T-helper 17 cell (primary cell): ENCODE measurements at places on chromosomes 2 and 18.

- no peak for DNase-seq
These were observed 63.7 kb downstream of the UXS1 start for GRCh38 chr2:106130251-106130998.

DNA sequence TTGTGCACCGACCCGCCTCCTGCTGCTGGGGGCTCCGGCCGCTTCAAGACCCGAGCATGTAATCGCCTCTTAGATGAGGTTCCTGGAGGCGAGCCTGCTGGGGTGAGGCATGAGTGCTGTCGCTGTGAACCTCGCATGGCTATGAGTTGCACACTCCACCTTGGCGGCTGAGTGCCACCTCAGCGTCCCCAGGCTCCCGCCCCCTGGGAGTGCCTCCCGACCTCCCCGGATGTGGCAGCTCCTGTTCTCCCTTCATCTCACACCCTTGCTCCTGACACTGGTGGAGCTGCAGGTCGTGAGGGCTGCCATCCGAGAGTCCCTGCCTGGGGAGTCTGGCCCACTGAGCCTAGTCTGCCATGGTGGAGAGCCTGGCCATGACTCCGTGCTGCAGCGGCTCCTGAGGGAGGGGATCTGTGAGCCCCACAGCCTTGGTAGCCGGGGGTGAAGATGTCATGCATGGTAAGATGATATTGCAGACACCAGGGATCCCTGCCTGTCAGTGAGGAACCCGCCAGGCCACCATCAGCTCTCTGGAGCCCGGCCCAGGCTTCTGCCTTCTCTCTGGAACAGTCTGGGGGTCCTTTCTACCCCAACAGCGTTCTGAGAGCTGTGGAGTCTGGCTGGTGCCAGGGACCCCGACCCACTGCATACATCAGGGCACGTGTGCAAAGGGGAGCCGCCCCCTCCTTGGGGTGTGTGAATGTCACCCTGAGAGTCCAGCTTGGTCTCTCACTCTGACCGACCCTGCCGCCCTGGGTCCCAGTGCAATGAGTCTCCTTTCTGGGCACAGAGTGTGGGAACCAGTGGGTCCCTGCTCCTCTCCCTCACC, 61.6 kb upstream of the HS6ST1 start:
- DNase-seq, result no peak

GRCh38 chr2:239018271-239019182, 170.6 kb downstream of the TWIST2 start:
- DNase-seq, result no peak

GRCh38 chr2:47660168-47660567, 122.8 kb upstream of the MSH6 start:
- no peak for DNase-seq

DNA sequence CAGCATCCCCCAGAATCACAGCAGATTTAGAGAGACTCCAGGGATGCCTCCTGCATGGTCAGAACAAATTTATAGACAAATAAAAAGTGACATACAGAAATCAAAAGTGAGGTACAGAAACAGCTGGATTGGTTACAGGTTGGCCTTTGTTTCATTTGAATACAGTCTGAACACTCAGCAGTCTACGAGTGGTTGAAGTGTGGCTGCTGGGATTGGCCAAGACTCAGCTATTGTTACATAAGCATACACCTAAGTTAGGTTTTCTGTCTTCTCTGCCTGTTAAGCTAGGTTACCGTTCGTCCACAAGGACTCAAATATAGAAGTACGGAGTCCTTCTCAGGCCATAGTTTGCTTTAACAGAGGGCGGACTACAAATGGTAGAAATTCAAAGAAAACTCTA, 262.4 kb upstream of the SLC14A2 start:
- DNase-seq, result no peak

- no peak for DNase-seq
These were observed 93.7 kb downstream of the SESTD1 start for GRCh38 chr2:179170901-179171300.

- no peak for DNase-seq
These were observed 145.2 kb upstream of the MMADHC start for GRCh38 chr2:149732730-149733290.

DNA sequence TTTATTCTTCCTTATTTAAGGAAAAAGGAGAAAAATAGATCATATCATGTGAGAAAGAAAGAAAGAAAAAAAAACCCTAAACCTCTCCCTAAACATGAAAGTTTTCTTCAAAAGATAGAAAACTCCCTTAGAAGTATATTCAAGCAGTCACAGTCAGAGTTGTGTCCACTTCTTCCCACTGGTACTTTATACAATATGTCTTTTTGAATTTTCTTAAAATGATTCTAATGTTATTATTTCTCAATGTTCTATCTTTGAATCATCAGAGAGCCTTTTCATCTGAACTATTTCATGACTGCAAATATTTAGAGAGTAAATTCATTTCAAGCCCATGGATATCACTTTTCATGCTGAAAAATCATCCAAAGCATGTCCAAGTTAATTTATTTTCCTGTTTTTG, 205.2 kb upstream of the SPOPL start:
- DNase-seq, result no peak

DNA sequence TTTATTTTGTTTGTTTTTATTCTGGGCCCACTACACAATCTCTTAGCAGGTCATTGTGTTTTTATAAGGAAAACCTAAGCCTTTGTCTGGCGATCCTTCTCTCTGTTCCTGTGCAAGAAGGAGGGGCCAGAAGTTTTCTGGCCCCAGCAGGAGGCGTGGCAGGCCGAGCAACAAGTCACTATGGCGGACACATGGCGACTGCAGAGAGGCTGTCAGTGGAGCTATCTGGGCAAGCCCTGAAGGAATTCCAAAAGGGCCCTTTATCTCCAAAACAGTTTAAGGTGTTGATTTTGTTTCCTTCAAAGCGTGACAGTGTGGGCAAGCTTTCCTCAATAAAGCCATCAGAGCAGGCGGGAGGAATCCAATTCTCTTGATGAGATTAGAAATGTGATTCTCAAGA, 118.8 kb upstream of the CTAGE1 start:
- no peak for DNase-seq

DNA sequence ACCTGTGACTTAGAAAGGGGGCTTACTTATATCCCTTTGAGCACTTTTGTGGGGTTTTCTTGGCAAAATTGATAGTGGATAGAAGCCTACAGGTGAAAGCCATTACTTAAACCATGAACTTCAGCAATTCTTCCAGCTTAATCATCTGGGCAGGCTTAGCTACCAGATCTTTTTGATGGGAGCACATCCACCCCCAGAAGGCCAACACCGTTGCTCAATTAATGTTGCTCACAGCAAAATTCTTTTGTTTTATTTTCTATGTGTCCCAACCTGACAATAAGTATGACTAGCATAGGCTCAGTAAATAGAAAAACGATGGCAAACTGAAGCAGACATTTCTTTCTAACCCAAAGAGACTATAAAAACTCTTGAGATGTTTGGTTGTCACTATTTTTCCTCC, 269.4 kb upstream of the TCF4 start:
- DNase-seq, result no peak

DNA sequence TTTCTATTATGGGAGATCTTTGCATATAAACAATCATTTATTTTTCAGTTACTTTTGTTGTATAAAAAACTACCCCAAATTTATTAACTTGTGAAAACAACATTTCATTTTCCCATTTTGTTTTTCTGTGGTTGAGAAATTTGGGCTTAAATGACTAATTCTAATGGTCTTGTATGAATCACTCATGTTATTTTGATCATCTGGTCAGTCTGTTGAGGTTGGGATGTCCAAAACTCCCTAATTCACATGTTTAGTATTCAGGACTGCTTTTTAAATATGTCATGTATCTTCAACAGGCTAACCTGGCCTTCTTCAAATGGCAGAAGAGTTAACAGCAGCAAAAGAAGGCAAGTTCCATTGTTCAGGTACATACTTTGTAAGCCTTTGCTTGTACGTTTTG, 788.1 kb downstream of the TRIB2 start:
- DNase-seq, result no peak

GRCh38 chr18:57813245-57813644, 10.1 kb upstream of the ATP8B1 start:
- DNase-seq, result no peak

- no peak for DNase-seq
These were observed 383.1 kb upstream of the ID2 start for GRCh38 chr2:8298783-8299182.
